ENCODE measurements at places on chromosomes 7 and 10.

GRCh38 chr7:49767719-49768118 lies 5.7 kb upstream of the VWC2 start:
- DNase-seq, result no peak

GRCh38 chr7:14275356-14275755 lies 285.9 kb upstream of the ETV1 start:
- no peak for DNase-seq

- no peak for DNase-seq
Observed at GRCh38 chr7:41648501-41648900, 54.4 kb downstream of the INHBA start.

GRCh38 chr7:17183630-17184328 lies 114.7 kb upstream of the AHR start:
- DNase-seq, result no peak

- peak; percentile 67 for DNase-seq
Observed at GRCh38 chr7:30671793-30672465, 10.3 kb downstream of the CRHR2 start.

GRCh38 chr10:103653581-103654037 lies 160.1 kb downstream of the NEURL1 start:
- no peak for DNase-seq

- peak; percentile 53 for DNase-seq
Observed at GRCh38 chr10:102150970-102151773, 1.0 kb upstream of the NOLC1 start.

DNA sequence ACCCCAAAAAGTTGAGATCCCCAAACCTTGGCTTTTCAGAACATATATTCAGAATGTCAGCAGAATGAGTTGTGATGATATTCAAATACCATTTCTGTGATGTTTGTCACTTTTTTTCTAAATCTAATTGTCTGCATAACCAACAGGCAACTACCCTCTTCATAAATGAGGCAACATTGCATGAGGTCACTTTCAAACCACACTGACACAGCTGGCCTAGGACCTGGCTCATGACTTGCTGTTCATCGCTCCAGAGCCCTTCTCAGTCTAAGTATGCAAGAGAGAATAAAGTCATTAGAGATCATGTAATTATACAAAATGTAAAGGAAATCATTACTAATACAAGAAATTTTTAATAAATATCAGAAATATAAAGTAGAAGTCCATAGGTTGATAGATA lies 681.9 kb downstream of the GRM8 start:
- DNase-seq, result peak; percentile 33

- DNase-seq, result no peak
Observed at GRCh38 chr7:51619880-51620279, 303.3 kb upstream of the COBL start.

GRCh38 chr10:59898125-59898835 lies 8.1 kb downstream of the CCDC6 start:
- no peak for DNase-seq

DNA sequence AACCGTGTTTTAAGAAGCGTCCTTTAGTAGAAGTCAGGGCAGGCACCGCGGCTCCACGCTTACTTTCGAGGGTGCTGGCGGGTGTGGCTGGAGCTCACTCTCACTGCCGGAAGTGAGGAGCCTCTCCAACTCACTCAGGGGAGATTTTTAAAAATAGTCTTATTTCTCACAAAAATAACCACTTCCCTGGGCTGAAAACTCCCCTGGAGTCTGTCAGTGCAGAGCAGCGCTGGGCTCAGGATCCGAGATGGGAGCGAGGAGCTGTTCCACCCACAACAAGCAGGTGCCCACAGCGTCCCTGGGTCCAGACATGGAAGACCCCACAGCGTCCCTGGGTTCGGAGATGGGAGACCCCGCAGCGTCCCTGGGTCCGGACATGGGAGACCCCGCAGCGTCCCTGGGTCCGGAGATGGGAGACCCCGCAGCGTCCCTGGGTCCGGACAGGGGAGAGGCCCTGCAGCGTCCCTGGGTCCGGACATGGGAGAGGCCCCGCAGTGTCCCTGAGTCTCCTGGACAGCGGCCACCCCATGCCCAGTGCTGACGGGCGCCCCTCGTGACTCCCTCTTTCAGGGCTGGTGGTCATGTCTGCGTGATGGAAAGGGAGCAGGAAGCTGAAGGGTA lies 51.2 kb downstream of the VIPR2 start:
- DNase-seq, result no peak

- no peak for DNase-seq
Observed at GRCh38 chr7:117250245-117250644, 72.6 kb downstream of the WNT2 start.

- DNase-seq, result no peak
Observed at GRCh38 chr7:155591055-155591775, 44.9 kb upstream of the CNPY1 start.

GRCh38 chr7:80124526-80125264 lies 9.9 kb upstream of the GNAI1 start:
- no peak for DNase-seq

- DNase-seq, result no peak
Observed at GRCh38 chr10:103960103-103960502, 6.8 kb upstream of the SLK start.

GRCh38 chr10:18401416-18402195 lies 249.8 kb downstream of the NSUN6 start:
- DNase-seq, result no peak

DNA sequence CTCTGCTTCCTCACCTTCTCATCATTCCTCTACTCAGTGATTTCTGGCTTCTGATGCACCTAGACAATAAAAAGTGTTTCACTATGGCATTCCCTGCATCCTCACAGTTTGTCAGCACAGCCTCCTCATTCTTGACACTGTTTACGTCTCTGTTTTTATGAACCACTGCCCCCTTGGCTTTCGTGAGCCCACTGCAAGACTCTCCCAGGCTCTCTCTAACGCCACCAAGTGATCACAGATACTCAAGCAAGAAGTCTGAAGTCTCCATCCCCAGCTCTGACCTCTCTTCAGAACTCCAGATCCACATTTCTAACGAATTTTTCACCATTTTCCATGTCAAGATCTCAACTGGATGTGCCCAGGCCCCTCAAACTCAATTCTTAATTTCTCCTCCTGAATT lies 8.9 kb downstream of the SLC16A9 start:
- no peak for DNase-seq

GRCh38 chr7:69683002-69683401 lies 84.7 kb downstream of the AUTS2 start:
- no peak for DNase-seq

DNA sequence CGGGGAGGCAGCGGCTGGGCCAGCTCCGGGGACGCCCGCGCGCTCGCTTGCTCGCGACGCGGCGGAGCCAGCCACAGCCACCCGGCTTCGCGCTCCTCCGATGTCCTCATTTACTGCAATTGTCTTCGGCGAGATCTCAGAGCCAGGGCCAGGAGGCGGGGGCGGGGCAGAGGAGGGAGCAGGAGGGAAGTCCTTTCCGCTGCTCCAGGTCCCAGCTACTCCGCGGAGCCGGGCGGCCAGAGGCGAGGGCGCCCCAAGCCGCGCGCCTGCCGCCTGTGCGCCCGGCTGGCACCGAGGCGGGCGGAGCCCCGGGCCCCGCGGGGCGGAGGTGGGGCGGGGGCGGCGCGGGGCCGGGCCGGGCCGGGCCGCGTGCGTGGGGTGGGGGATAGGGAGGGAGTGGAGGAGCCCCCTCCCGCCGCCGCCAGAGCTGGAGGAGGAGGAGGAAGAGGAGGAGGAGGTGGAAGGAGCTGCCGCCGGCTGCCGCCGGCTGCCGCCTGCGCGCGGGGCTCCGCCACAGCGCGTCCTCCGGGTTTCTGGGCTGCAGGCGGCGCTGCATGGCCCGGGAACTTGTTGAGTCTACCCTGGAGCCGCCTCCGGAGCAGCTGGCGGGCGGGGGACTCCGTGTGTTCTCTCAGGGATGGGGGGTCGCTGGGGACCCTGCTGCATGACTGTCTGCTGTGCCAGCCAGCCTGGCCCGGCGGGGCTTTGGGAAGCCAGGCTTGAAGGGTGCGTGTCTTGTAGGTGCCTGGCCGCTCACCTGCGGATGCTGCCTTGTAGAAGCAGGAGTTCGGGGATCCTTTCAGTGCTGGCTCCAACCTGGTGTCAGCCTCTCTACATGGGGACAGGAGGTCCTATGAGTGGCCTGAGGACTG lies at the start of gene INSYN2A:
Gene INSYN2A (minus strand): TSS at position 310 of the 872 bp plus-strand sequence. CDS start 20,196 bp downstream, outside the sequence.
- DNase-seq, result peak; percentile 50

All from Daoy (cell line).